ENCODE measurements at places on chromosomes 2 and 18. TPM values are rescaled to one million over a fixed set of nuclear protein-coding genes. Genes with fewer than 3 reads are reported as not detected.

DNA sequence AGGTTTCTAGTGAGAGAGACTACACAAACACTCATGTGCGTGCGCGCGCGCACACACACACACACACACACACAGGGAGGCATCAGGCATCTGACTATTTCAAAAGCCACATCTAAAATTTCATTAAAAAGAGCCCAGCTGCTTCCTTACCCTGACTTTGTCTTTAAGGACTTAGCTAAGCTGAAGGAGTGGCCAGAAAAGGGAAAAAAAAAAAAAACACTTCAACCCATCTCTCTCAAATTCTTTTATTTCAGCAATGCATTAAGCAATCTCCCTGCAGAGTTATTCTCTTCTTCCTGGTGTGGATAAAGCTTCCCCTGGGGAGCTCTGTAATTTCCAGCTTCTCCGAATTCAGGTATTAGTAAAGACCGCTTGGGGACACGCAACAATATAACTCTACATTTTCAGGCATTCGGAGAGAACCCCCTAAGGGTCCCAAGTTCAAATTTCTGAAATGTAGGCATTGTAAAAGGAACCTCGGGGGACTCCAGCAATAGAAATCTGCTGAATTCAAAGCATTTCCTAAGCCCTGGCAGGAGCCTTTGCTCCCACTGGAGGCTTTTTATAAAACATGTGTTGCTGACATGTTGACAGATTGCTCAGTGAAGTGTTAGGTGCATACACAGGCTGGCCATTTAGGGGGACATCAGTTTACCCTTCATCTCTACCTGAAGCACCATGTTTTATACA is 67.0 kb downstream of the ZNF521 start:
- DNase-seq = no peak

- DNase-seq = no peak
These were observed 37.7 kb downstream of the LHCGR start for GRCh38 chr2:48717846-48718245.

GRCh38 chr18:29962579-29962978 is 1080.0 kb downstream of the DSC3 start:
- no peak for DNase-seq

The NEUROD1 gene
- polyA plus RNA-seq = not detected

The CNGA3 gene
- not detected for polyA plus RNA-seq

GRCh38 chr18:70688286-70688685 is 399.4 kb downstream of the SOCS6 start:
- DNase-seq = no peak

DNA sequence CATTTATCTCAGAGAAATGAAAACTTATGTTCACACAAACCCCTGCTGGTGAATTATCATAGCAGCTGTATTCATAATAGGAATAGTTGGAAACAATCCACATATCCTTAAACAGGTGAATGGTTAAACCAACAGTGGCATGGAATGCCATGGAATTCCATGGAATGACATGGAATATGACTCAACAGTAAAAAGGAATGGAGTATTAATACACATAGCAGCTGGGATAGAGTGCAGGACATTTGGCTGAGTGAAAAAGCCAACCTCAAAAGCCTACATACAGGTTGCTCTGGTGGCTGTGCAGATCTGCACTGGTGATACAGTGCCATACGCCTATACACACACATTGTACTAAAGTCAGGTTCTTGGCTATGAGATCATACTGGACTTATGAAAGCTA is 69.5 kb downstream of the FAM168B start:
- DNase-seq = no peak

GRCh38 chr18:336713-337112 is 68.9 kb upstream of the THOC1 start:
- DNase-seq = no peak

GRCh38 chr2:141501752-141502151 is 629.1 kb downstream of the LRP1B start:
- DNase-seq = no peak

GRCh38 chr2:28002181-28002580 is 111.7 kb downstream of the BABAM2 start:
- DNase-seq = no peak

The IMPACT gene
- polyA plus RNA-seq = 61.3 TPM

DNA sequence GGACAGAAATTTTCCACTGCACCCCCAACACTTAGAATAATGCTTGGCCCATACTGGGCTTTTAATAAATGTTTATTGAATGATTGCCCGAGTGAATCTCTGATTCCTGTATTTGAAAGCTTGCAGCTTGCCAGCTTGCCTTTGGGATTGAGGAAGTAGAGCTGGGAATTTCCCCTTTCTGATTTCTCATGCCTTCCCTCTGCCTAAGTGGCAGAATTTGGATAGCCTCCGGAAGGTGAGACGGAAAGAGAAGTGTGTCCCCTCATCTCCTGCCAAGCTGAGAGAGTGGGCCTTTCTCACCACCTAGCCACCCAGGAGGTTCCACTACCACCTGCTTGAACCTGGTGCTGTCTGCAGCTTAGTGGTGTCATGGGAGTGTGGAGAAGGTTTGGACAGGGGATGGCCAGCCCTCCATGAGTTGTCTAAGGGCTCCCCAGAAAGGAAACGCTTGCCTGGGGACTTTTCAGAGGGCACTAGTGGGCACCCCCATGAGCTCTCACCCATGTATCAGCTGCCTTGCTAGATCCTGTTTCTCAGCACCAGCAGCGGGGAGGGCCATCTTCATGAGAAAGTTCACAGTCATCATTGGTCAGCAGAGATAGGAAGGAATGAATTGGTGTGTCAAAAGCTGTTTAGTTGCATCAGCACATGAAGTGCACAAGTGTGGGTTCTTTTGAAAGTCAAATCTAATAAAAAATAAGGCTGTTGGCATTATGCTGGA is 8.6 kb upstream of the NCOA1 start:
- DNase-seq = no peak

DNA sequence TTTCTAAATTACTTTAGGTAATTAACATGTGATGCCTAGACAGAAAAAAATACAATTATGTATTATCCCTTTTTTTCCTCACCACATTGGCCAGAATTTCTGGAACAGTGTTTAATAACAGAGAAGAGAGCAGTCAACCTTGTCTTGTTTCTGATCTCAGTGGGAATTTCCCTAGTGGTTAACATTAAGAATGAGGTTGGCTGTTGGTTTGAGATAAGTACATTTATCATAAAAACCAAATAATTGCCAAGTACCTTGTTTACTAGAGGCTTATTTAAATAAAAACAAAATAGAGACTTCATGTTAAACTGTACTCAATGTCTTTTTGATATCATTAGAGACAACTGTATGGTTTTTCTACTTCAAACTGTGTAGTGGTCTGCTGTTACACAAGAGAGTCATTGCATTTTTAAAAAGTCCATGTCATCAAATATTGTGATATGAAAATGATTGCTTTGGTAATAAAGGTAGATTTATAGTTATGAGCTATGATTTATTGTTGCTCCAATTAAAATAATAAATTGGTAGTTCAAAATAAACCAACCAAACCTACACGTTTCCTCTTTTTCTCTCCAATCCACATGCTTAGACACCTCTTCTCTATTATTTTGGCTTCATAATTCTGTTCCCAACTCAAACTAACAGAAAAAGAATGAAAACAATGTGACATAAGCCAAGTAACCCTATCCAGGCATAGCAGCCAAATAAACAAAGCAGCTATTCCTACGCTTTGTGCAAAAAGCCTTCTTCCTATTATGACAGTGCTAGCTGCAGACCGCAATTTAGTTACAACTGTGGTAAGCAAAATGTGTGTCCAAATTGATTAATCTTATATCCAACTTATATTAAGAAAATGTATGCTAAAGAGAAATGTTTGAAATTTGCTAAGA is 20.9 kb upstream of the TANK start:
- DNase-seq = no peak

DNA sequence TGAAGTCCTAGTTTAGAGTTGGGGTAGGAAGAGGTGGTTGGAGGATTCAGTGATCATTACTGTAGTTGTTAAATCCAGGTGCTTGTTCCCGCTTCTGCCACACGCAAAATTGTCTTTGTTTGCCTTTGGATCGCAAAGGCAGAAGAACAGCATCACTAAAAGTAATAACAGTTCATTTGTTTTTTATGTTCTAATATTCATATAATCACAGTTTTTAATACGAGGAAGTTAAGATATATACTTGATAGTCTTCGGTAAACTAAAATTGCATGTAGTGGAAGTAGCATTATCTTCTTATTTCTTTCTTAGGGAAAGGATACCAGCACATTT is 365 bp downstream of the NDUFB3 start:
- DNase-seq = no peak

The DLX1 gene
- polyA plus RNA-seq = 0.18 TPM

- DNase-seq = no peak
These were observed 17.9 kb upstream of the CREB1 start for GRCh38 chr2:207511851-207512250.

The LHCGR gene
- polyA plus RNA-seq = 0.29 TPM

The GPR45 gene
- polyA plus RNA-seq = 0.08 TPM

GRCh38 chr2:126657148-126657635 is 1.2 kb downstream of the GYPC start:
- DNase-seq = peak; percentile 25

DNA sequence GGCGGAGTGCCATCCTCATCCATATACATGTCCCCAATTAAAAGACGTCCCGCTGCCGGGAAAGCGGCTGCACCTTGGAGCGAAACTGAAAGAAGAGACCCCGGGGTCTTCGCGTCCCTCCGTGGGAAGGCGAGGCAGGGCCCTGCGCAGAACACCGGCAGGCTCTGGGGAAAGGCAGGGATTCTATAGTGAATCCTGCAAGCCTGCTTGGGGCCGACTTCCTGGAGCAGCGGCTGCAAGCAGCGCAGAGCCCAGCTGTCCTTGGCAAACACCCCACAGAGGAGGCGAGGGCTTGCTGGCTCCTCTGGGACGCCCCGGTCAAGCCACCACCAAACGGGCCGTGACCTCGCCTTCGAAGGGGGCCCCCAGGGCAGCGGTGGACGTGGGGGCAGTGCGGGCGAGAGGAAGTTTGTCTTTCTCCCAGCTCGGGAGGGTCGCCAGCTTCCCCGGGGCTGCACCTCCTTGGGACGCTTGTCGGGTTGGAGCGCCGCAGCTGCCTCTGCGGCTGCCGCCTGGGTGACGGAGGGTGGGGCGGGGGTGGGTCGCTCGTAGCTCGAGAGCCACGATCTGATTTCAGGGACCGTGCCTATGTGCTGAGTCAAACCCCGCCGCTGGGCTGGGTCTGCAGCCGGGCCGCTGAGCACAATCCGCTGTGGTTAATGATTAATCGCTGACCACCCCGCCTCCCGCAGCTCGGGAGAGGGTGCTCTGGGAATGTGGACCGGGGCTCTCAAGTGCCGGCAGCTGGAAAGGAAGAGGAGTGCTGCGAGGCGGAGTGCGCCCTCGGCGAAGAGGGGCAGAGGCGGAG is 486 bp upstream of the GPR39 start:
- peak; percentile 73 for DNase-seq

- no peak for DNase-seq
These were observed 29.4 kb upstream of the GMPPA start for GRCh38 chr2:219469186-219469724.

- DNase-seq = no peak
These were observed 103.3 kb downstream of the CTAGE1 start for GRCh38 chr18:22314420-22314819.

GRCh38 chr18:6210349-6211173 is 204.2 kb downstream of the L3MBTL4 start:
- DNase-seq = no peak

The MSH6 gene
- 94.0 TPM for polyA plus RNA-seq

GRCh38 chr2:28449488-28450395 is 46.1 kb upstream of the PLB1 start:
- DNase-seq = no peak

GRCh38 chr18:46518438-46518837 is 138.6 kb downstream of the LOXHD1 start:
- no peak for DNase-seq

DNA sequence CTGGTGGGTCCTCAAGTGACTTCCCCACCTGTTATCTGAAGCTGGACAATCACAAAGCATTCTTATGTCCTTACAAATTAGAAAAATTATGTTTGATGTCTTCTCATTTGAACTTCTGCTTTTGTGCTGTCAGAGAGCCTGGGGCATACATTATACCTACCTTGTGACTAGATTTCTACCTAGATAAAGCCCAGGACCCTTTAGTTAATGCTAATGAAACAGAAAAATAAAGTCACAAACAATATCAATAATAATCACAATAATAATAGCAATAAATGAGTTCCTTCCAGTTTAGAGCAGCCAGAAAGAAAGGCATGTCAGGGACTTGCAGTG is 456.4 kb downstream of the SETBP1 start:
- no peak for DNase-seq

- DNase-seq = no peak
These were observed 425.4 kb downstream of the NYAP2 start for GRCh38 chr2:225824748-225825449.

- no peak for DNase-seq
These were observed 20.6 kb downstream of the MPPE1 start for GRCh38 chr18:11887328-11888128.

GRCh38 chr2:51013079-51013932 is 18.6 kb downstream of the NRXN1 start:
- DNase-seq = no peak

DNA sequence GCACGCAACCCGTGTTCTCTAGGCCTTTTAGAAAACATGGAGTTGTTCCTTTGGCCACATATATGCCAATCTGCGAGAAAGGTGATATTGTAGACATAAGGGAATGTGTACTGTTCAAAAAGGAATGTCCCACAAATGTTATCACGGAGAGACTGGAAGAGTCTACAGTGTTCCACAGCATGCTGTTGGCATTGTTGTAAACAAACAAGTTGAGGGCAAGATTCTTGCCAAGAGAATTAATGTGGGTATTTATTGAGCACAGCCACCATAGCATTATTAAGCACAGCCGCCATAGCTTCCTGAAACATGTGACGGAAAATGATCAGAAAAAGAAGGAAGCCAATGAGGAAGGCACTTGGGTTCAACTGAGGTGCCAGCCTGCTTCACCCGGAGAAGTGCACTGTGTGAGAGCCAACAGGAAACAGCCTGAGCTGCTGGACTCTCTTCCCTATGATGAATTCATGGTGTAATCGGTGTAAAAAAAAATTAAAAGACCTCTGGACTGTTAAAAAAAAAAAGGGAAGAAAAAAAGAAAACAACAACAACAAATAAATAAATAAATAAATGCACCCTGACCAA is 29.0 kb upstream of the REL start:
- no peak for DNase-seq

GRCh38 chr18:9535430-9535991 is 60.2 kb downstream of the RALBP1 start:
- DNase-seq = no peak

DNA sequence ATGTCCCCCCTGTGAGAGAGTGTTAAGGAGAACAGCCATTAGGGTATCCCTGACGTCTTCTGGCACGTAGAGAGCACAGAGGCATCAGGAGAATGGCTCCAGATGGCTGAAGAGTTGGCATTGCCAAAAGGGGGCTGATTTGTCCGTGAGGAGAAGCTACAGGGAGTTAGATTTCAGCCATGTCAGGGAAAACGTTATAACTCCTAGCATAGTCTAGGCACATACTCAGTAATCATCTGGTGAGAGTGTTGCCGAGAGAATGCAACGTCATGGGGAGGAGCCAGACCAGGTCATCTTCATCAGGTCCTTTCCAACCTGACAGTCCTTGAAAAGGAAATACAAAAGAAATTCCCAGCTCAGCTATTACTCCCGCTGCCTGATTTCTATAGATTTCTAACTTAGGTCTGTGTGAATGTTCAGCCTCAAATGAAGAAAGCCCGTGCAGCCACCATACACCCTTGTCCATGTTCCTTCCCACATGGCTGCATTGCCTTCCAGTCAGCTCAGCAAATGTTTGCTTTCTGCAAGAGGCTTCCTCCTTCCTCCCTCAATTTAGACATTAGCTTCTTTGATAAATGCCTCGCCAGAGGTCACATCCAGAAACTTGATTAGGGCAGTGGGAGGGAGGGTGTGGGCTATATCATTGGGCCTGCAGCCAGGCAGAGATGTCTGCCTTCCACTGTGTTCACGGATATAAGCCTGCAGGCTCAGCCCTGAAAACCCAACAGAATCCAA is 93.0 kb downstream of the STPG4 start:
- no peak for DNase-seq

The CSRNP3 gene
- polyA plus RNA-seq = 9.0 TPM
